Keratinocyte (primary cell): ENCODE measurements at places on chromosomes 2 and 18. TPM values are rescaled to one million over a fixed set of nuclear protein-coding genes. Genes with fewer than 3 reads are reported as not detected.

DNA sequence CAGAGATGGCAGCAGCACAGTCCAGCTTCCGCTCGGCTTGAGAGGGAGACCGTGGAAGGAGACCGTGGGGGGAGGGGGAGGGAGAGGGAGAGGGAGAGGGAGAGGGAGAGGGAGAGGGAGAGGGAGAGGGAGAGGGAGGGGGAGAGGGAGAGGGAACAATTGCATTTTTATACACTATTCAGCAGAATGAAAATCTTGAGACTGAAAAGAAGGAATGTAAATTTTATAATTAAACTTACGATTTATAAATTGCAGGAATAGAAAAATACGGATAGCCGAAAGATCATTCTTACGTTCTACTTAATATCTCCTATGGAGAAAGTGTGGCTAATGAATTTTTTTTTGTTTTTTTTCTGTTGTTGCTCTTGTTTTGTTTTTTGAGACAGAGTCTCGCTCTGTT is 12.5 kb upstream of the COLEC12 start:
- no peak for DNase-seq
- no peak overlapping the region for H3K27ac ChIP-seq
- no peaks in the 10 kb centered on the region for H3K27me3 ChIP-seq
- no peaks in the 10 kb centered on the region for H3K36me3 ChIP-seq
- H3K4me1 ChIP-seq, result no peaks in the 10 kb centered on the region

GRCh38 chr2:82697231-82697630 is 1761.8 kb downstream of the SUCLG1 start:
- H3K4me1 ChIP-seq, result no peaks in the 10 kb centered on the region
- no peak overlapping the region for H3K27ac ChIP-seq
- no peaks in the 10 kb centered on the region for H3K27me3 ChIP-seq
- no peak for DNase-seq
- no peaks in the 10 kb centered on the region for H3K36me3 ChIP-seq

Gene ACADL
- 0.03 to 0.17 TPM (median 0.10 TPM) in 3 replicates for polyA plus RNA-seq

Gene CMPK2
- polyA plus RNA-seq, result 0.85 to 3.1 TPM (median 1.5 TPM) in 3 replicates

GRCh38 chr2:99509387-99509786 is 19.6 kb upstream of the REV1 start:
- no peak for DNase-seq
- no peak overlapping the region for H3K4me3 ChIP-seq
- peaks cover 6% of the 10 kb centered on the region for H3K4me1 ChIP-seq
- H3K36me3 ChIP-seq, result no peaks in the 10 kb centered on the region
- no peak overlapping the region for H3K27ac ChIP-seq
